ENCODE measurements at places on chromosomes 13 and 19.

DNA sequence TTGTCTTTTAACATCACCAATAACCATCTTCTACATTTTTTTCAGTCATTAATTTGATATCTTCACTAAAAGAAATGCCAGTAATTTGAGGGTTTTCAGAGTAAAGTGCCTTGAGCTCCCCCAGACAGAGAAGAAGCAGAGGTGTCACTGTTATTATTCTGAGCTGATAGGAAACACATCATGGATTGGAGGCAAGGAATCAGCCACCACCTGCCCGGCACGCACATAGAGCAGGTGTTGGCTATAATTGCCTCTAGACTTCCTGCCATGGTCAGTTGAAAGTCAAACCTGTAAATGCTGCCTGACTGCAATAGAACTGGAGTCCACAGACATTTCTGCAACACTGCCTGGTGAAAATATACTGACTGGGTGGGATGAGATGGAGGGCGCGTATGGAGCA is 776.6 kb downstream of the UQCRFS1 start:
- DNase-seq, result no peak

- DNase-seq, result peak; percentile 73
Measured at GRCh38 chr13:108326309-108326708, 56.8 kb downstream of the TNFSF13B start.

DNA sequence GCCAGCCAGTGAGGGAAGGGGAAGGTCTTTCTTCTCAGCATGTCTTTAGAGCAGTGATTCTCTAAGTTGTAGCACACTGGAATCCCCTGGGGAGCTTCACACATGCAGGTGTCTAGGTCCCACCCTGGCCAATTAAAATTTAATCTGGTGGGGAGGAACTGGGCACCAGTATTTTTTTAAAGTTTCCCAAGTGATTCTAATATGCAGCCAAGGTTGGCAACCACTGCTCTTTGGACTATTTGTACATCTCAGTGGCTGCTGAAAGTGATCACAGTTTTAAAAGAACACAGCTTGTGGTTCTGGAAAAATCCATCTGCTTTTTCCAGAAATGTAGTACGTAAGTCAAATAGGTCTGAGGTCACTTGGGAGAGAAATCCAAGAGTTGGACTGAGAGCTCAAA is 10.7 kb upstream of the KATNAL1 start:
- no peak for DNase-seq

GRCh38 chr13:112060282-112060830 is 6.6 kb upstream of the SOX1 start:
- DNase-seq, result no peak

- DNase-seq, result no peak
Measured at GRCh38 chr19:38424272-38424671, 1.7 kb downstream of the RASGRP4 start.

DNA sequence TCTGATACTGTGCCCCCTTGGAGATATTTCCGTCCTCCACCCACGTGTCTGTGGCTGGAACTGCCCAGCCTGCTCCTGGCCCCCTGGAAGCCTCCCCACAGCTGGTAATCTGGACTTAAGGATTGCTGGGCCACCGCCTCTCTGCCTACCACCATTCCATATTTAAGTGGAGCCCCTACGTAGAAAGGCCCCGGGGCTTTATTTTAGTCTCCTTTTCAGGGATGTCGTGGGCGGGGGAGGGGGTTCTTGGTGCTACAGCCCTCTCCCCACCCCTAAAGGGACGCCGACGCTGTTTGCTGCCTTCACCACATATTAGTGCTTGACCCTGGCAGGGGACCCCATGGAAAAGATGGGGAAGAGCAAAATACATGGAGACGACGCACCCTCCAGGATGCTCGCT is 2.7 kb upstream of the NOP53 start:
- DNase-seq, result no peak

DNA sequence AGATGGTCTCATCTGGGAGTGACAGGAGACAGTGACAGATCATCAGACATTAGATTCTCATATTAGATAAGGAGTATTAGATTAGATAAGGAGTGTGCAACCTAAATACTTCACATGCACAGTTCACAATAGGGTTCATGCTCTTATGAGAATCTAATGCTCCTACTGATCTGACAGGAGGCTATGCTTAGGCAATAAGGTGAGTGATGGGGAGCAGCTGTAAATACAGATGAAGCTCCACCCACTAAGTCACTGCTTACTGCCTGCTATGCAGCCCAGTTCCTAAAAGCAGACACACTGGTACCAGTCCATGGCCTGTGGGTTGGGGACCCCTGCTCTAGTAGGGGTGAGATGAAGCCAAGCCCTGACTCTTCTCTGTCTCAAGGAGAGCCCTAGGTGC is 10.0 kb upstream of the IGFL3 start:
- no peak for DNase-seq

All from T-helper 2 cell (primary cell).